ENCODE measurements at places on chromosomes 3 and 15. TPM values are rescaled to one million over a fixed set of nuclear protein-coding genes. Genes with fewer than 3 reads are reported as not detected.
A peak's percentile ranks its signal among the peaks of the same experiment; 100 is the strongest.

Gene FETUB
- not detected for total RNA-seq

DNA sequence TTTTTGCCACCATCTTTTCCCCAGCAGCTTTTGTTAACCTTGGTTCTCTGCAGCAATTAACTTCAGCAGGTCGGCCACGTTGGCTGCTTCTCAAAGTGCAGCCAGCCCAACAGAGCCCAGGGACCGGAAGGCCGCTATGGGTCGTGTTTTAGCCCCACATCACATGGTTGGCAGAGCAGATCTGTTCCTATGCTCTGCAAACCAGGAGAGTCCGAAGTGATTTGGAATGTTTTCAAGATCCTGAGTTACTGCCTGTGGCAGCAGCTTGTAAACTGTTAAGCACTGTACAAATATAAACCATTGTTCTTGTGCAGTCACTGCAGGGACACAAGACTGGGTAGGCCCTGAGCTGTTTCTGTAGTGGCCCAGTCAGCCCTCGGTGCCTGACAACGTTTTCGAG is 69.6 kb upstream of the MYZAP start:
- no peak for DNase-seq

Gene FSD2
- 28.9 TPM for total RNA-seq

Gene TRH
- not detected for total RNA-seq

Gene TMEM40
- total RNA-seq, result 0.59 TPM

Gene C2CD4A
- 0.11 TPM for total RNA-seq

DNA sequence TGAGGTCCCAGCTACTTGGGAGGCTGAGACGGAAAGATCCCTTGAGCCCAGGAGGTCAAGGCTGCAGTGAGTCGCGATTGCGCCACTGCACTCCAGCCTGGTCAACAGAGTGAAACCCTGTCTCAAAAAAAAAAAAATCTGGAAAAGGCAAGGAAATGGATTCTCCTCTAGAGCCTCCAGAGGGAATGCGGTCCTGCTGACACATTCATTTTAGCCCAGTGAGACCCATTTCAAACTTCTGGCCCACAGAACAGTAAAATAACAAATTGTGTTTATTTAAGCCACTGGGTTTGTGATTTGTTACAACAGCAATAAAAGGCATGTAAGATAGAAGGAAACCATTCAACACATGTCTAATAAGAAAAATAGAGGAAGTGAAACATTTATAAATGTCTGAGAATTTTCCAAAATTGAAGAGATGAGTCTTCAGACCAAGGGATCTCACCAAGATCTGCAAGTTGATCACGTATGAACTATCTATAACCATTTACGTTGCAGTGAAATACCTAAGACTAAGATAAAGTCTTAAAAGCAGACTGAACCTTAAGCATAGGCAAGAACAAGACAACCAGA is at the start of gene HTR3E:
HTR3E (plus strand) TSS at position 254 of the 573 bp plus-strand sequence. CDS start 466 bp downstream, outside the sequence.
- DNase-seq, result no peak

- peak; percentile 100 for DNase-seq
Measured at GRCh38 chr15:41230650-41231421, at the start of the genes CHP1 and EXD1. TSS of gene CHP1 (plus strand) at chr15:41231268. CDS start at chr15:41231383, 115 bp downstream. TSS of gene EXD1 (minus strand) at chr15:41230757. CDS start at chr15:41226575, 4,182 bp downstream.

- no peak for DNase-seq
Measured at GRCh38 chr15:87031540-87032230, 952.0 kb downstream of the AGBL1 start.

DNA sequence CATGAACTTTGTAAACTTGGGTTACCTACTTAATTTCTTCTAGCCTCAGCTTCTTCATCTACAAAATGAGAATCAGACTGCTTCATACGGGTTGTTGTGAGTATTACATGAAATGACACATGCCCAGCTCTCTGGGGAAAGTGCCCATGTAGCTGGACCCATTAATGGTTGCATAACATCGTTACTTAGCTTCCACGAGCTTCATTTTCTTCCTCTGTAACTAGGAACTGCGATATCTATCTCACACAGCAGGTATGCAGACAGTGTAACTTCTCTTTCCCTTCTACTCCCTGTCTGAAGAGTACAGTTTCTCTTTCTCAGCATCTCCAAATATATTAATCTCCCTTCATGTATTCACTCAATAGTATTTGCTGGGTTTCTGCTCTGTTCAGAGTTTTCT is 37.9 kb upstream of the DLG1 start:
- DNase-seq, result no peak

DNA sequence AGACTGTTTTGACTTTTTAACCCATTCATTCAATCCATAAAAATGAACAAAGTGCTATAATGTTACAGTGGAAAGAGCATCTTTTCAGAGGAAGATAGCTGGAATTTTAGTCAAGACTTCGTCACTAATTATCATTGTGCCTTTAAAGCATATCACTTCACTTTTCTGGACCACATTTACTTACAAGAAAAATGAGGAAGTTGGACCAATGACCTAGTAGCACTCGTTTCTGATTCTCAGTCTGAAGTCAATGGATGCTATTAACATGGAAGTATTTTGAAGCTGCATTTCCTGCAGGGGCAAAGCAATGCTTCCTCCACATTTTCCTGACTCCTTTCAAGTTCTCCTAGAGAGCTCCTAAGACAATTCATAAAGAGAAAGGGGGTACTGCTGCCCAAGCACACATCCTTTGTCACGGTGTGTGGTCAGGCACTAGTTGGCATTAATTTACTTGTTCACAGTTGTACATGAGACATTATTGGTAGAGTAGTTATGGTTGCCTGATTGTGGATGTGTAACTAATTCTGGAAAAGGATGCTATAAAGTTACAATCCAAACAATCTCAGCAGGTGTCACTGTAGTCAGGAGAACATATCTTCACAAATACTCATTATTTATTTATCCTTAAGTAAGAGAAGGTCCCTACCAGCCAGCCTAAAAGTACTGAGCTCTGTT is 1049.1 kb downstream of the FHIT start:
- DNase-seq, result no peak

DNA sequence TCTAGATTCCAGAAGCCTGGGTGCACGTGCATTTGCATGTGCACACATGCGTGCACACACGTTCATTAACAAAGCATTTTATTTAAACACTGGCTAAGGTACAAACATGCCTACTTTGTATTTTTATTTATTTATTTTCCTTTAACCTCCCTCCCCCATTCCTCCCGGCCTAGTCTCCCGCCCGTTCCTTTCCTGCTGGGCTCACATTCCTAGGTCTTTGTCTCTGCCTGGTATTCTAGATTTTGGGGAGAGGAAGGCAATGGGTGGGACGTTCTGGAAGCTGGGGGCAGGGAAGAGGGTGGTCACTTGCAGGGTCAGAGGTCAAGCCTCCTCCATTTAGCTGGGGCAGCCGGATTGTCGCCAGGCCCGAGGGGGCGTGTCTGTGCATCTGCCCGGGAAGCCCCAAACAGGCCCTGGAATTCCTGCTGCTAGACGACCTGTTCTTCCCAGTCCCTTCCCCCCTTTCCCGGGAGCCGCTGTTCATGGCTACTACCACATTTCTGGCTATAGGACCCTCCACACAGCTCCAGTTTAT is 51.8 kb downstream of the TRIM71 start:
- no peak for DNase-seq

DNA sequence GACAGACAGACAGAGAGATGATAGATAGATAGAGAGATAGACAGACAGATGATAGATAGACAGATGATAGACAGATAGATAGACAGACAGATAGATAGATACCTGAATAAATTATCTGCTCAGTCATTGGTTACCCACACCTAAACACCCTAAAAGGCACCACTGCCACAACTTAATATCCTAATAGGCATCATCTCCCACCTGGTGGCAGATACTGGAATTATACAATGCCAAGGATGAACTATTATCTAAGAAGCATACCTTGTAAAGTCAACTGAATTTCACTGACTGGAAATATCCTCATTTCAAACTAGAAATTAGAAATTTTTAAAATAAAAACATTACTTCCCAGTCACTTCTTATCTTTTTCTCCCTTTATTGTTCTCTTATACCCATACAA is 19.4 kb upstream of the ATP8B4 start:
- no peak for DNase-seq

DNA sequence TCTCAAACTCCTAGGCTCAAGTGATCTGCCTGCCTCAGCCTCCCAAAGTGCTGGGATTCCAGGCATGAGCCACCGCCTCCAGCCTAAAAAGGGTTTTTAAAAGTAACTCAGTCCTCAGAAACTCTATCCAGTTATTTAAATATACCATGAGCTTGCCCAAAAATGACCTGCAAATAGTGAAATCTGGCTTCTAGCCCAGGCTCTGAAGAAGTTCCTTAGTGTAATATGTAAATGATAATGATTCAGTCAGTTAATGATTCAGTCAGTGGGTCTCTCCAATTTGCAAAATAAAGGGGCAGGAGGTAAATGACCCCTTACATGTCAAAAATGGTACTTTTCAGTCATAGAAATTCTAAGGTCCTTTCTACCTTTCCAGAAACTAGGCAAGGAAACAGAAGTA is 28.8 kb downstream of the LRRC2 start:
- DNase-seq, result no peak

Gene SNTN
- not detected for total RNA-seq

GRCh38 chr3:55122312-55122711 is 194.5 kb upstream of the LRTM1 start:
- no peak for DNase-seq

Gene LRTM1
- total RNA-seq, result 3.1 TPM

DNA sequence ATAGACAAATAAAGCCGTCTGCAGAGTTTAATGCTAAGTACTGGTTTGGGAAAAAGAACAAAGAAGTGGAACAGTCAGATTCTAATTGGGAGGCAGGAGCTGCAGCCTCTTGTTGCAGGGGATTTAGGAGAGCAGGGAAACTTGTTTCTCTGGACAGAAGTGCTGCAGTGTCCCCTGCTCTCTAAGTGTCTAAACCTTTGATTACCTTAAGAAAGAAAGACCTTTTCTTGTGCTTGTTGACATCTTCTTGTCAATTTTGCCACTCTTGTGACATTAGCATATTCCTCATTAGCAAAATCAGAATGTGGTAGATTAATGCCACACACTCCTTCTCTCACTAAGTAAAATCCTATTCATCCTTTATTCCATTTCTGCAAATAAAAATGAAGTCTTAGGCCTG is 38.8 kb downstream of the TRAT1 start:
- no peak for DNase-seq

Gene LRRK1
- total RNA-seq, result 2.6 TPM

DNA sequence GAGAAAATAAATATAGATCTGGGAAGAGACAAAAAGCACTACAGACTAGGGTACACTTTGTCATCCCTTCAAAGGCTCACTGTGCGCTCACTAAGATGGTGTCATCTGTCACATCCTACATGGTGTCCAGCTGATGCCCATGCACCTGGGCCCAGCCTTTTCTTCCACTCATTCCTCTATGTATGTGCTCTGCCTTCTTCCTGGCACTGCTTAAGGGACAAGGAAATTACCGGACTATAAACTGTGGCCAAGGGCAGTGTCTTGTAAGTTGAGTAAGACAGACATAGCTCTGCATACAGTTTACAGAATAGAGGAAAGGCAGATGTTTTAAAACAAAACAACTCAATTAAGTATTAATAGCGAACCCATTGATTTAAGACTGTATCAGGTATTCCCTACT is 52.9 kb downstream of the ARHGAP31 start:
- no peak for DNase-seq

Gene TMEM212
- total RNA-seq, result not detected

- DNase-seq, result no peak
Measured at GRCh38 chr15:57237301-57237642, 139.0 kb upstream of the CGNL1 start.

DNA sequence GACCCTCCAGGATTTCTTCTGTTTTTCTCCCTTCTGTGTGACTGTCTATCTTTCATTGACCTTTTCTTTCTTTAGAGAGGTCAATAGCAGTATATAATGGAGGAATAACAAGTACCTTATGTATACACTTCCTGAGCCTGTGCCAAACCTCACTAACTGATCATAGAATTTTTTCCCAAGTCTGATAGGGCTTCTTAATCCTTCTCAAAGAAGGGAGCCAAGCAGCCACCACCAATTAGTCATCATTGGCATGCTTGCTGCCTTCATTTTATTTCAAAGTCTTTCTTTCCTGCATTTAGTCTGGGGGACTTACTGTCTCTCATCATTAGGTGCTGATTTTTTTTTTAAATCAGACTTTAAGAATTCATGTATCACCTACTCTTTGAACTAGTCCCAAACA is 327.0 kb downstream of the FEZF2 start:
- no peak for DNase-seq

Gene VIPR1
- 1.4 TPM for total RNA-seq

DNA sequence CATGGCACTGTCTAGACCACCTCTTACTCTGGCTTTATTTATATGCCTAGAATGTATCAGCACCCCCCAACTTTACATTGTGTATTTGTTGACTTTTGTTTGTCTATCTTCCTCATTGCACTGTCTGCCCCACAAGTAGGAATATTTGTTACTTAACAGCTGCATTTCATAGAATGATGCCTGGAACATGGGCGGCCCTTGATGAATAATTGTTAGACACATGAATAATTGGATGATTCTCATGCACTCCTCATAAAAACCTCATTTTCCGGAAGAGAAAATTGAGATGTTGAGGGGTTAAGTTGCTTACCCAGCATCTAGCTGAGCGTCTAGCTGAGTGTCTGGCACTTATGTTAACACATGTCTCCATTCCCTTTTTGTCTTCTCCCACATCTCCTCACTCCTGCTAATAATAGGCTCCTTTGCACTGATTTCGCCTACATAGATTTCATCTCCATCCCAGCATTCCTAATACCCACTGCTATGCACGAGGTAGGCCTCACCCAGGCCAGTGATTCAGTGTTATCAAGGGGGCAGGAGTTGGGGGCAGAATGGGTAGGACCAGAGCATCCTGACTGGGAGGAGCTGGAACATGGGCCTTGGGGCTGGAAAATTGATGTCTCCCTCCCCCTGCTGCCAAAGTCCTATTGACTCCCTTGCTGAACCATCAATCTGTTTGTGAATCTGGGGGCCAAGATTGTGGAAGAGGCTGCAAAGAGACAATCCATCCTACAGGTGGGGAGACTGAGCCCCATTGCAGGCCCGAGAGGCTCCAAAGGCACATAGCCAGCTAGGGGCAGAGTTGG is 7.8 kb upstream of the WNT7A start:
- no peak for DNase-seq

GRCh38 chr3:124768812-124769211 is 38.6 kb downstream of the UMPS start:
- no peak for DNase-seq

DNA sequence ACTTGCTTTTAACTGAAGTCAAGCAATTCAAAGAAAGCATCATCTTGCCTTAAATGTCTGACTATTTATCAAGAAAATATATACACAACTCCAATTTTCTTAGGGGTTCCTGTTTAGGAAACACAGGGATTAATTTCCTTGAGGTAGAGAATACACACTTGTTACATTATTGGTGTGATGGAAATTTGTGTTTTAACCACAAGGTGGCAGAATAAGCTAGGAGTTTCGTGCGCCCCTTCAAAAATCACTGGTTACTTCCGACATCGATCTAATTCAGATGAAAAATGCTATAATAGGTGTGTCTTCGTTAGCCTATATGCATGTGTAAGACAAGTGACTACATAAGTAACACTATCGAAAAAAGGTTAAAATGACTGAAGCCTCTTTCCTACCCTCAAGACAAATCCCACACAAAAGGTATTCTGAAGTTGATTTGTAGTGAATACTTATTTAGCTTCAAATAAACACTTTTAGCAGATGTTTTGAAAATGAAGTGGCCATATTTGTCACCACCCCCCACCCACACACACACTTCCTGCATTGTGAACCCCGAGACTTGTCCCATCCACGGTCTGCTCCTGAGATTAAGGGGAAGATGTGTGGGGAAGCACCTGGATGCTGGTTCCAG is 246.5 kb downstream of the ROBO1 start:
- DNase-seq, result no peak

GRCh38 chr3:11059090-11059798 is 66.7 kb downstream of the SLC6A1 start:
- DNase-seq, result peak; percentile 64

Gene GHSR
- not detected for total RNA-seq

Gene LSG1
- 27.8 TPM for total RNA-seq

GRCh38 chr3:25155652-25156471 is 272.2 kb upstream of the RARB start:
- no peak for DNase-seq

Gene ROPN1
- total RNA-seq, result not detected
